T-helper 17 cell (primary cell): ENCODE measurements at places on chromosomes 1 and 21. TPM values are rescaled to one million over a fixed set of nuclear protein-coding genes. Genes with fewer than 3 reads are reported as not detected.

The CSF3R gene
- 2.9 TPM for total RNA-seq

DNA sequence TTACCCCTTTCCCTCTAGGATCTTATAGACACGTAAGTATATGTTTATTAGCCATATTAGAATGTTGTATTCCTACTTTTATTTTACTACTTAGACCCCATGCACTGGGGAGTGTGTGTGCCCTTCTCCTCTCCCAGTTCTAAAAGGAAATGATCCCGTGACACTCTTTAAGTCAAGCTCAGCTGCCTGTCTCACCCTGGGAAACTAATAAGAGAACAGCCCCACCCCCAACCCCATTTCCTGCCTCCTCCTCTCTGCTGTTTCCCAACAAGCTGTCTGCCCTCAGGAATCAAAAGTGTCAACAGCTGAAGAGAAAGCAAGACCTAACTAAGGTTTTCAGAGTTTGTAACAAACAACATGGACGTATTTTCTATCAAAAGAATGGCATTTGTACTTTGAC, 92.6 kb upstream of the VAV3 start:
- H3K27ac ChIP-seq: no peak overlapping the region
- no peaks in the 10 kb centered on the region for H3K4me1 ChIP-seq
- H3K36me3 ChIP-seq: no peaks in the 10 kb centered on the region
- no peak for DNase-seq
- H3K27me3 ChIP-seq: peaks cover 7% of the 10 kb centered on the region

- no peak overlapping the region for H3K27ac ChIP-seq
- no peaks in the 10 kb centered on the region for H3K36me3 ChIP-seq
- no peak for DNase-seq
- peaks cover 33% of the 10 kb centered on the region for H3K27me3 ChIP-seq
Observed at GRCh38 chr1:161994175-161994668, 29.4 kb downstream of the OLFML2B start.

GRCh38 chr1:220791285-220791684, 4.6 kb downstream of the MTARC1 start:
- H3K4me1 ChIP-seq: peaks cover 2% of the 10 kb centered on the region
- H3K36me3 ChIP-seq: no peaks in the 10 kb centered on the region
- no peak overlapping the region for H3K4me3 ChIP-seq
- H3K27me3 ChIP-seq: peaks cover 27% of the 10 kb centered on the region
- no peak overlapping the region for H3K27ac ChIP-seq
- no peak for DNase-seq

- H3K4me1 ChIP-seq: peaks cover 12% of the 10 kb centered on the region
- DNase-seq: no peak
- peaks cover 23% of the 10 kb centered on the region for H3K27me3 ChIP-seq
- H3K27ac ChIP-seq: peak within 1 kb of the TSS; percentile 12
- H3K36me3 ChIP-seq: peaks cover 3% of the 10 kb centered on the region
Observed at GRCh38 chr1:196608390-196609369, at the start of gene KCNT2. Gene KCNT2, minus strand, starts transcription at chr1:196608440. Its CDS starts 131 bp downstream, at chr1:196608309.

DNA sequence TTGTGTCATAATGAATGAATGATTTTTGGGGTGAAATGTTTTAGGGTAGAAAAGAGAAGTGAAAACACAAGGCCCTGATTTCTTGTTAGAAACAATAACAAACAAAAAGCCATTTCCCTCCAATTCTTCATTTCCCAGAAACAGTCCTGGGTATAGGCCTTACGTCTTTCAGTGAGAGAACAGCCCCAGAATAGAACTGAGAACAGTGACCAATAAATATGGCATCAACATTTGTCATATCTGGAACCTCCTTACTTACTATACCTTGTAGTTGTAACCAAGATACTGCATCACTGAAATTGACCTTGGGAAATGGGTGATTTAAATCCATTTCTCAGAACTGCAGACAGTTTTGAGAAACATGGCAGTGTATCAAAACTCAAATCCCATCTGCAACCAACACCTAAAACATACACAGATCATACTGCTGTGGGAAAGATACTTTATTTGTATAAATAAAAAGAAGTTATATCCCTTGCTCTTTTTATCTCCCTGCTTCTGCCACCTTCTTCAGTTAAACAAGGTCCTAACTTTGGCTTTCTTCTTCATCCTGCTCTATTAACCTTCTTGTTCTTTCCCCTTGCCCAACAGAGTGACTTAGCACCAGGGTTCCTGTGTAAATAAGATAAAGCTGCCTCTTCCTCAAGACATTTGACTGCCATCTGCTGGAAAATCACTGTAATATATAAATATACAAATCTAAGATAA, 19.5 kb downstream of the XKR8 start:
- peaks cover 2% of the 10 kb centered on the region for H3K4me1 ChIP-seq
- no peak overlapping the region for H3K27ac ChIP-seq
- no peaks in the 10 kb centered on the region for H3K27me3 ChIP-seq
- H3K4me3 ChIP-seq: no peak overlapping the region
- DNase-seq: no peak
- peaks cover 2% of the 10 kb centered on the region for H3K36me3 ChIP-seq

- DNase-seq: no peak
- H3K4me1 ChIP-seq: peaks cover 2% of the 10 kb centered on the region
- H3K36me3 ChIP-seq: peaks cover 4% of the 10 kb centered on the region
- H3K27ac ChIP-seq: no peak overlapping the region
- peaks cover 49% of the 10 kb centered on the region for H3K27me3 ChIP-seq
Observed at GRCh38 chr1:243959998-243960397, 91.1 kb upstream of the ZBTB18 start.

DNA sequence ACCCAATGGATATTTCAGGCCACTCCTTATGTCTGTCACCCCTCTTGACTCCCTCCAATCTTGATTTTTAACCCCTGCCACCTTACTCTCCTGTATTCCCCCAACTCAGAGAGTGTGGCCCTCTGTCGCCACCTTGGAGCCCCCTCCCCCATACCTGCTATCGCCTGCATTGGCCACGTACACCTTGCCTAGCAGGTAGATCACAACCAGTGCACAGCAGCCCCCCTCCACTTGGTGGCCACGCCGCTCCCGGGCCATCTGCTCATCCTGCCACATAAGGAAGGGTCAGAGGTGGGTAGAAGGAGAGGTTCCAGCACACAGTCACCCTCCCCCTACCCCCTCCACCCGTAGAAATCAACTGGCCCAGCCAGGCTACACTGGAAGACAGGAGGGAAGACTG, 2.9 kb downstream of the PPM1J start:
- no peak overlapping the region for H3K4me3 ChIP-seq
- no peak for DNase-seq
- peaks cover 7% of the 10 kb centered on the region for H3K27me3 ChIP-seq
- H3K27ac ChIP-seq: no peak overlapping the region
